ENCODE measurements at places on chromosomes 12 and 14.

DNA sequence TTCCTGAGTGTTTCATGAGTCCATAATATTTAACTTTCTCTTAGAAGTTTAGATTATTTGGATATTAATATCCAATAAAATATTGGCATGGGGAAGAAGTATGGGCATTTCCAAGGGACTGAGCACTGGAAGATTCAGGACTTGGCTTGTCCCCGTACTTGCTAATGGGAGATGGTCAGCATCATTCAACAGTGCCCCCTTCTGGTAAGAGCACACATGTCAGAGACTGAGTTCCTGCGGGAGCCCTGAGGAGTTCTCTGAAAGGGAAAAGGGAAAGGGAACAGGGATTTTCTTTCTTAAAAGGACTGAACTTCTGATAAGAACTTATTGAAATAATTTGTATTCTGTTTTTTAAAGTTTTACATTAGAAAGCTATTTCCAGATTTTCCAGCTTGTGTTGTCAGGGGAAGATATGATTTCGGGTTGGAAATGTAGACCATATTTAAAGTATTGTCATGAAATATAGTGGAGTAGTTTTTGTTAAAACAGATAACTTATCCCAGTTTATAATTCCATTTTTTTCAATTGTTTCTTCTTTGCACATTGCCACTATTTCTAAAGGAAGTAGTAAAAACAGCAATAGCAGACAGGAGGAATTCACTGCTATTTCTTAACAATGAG, 59.8 kb upstream of the C12orf71 start:
- no peak for DNase-seq

DNA sequence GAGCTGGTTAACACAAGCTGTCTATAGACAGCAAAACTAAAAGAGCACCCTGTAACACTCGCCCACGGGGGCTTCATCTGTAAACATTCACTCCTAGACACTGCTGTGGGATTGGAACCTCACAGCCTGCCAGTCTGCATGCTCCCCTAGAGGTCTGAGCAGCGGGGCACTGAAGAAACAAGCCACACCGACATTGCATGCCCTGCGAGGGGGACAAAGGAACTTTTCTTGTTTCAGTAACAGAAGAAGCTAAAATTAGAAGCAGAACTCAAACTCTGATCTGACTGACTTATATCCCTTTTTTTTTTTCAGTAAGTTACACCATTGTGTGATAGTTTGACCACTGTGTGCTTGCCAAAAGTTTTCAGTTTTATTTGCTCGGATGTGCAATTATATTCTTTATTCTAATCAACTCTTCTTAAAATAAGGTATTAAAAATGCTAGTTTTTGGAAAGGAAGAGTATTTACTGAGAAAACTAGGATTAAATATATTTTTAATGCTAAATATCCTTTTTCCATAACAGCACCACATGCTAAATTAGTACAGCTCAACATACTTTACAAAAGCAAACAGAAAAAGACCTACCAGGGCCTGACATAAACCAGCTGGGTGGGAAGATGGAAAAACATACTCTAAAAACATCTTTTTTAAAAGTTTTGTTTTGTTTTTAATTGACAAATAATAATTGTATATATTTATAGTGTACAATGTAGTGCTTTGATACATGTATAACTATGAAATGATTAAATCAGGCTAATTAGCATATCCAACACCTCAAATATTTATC, 100.2 kb downstream of the EPS8 start:
- no peak for DNase-seq

- DNase-seq, result no peak
Observed at GRCh38 chr14:74670726-74671411, 42.0 kb downstream of the AREL1 start.

GRCh38 chr12:131828671-131829355, 620 bp downstream of the MMP17 start:
- DNase-seq, result no peak

GRCh38 chr12:117523971-117524370, 162.5 kb upstream of the NOS1 start:
- no peak for DNase-seq

DNA sequence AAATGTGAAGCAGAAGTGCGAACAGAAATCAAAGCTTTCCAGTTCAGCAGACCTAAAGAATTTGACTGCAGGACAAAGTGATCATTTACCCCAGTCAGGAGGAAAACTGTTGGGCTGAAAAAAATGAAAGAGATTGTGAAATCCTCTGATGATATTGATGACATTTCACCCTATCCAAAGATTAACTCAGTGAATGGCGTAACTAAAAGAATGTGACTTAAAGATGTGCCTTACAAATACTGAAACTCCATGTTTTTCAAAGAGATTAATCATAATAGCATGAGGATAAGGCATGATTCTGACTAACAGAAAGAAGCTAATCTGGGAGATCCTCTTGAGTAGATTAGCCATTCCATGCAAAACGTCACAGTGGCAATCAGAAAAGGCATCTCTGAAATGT, 225.6 kb downstream of the DUSP6 start:
- DNase-seq, result no peak

GRCh38 chr12:129900306-129900705, 3.5 kb downstream of the TMEM132D start:
- DNase-seq, result no peak

DNA sequence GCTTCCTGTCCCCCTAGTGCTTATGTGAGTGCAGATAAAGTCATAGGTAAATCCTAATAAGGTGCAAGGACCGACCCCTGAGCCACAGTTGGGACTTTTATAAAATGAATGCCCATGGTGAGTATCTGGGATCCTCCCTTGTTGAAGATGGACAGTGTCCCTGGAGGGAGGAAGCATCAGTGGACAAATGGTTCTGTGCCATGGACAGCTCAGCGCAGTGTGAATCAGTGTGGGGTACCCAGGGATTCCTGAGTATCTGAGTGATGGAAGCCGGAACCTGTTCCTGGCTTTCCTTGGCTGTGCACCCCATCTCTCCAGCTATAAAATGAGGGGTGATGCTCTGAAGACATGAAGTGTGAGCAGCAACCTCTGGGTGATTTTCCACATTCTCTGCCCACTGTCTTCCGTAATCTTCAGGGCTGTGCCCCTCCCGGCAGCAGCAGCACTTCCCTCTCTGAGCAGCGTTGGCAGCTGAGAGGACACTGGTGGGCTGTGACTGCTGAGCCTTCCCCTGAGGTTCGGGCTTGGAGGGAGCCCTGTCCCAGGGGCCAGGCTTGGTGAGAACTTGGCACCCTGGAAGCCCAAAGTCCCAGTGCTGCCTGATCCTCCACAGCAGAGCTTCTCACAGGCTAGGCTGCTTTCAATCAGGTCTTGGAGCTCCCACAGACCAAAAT, 25.0 kb downstream of the VCPKMT start:
- DNase-seq, result no peak

DNA sequence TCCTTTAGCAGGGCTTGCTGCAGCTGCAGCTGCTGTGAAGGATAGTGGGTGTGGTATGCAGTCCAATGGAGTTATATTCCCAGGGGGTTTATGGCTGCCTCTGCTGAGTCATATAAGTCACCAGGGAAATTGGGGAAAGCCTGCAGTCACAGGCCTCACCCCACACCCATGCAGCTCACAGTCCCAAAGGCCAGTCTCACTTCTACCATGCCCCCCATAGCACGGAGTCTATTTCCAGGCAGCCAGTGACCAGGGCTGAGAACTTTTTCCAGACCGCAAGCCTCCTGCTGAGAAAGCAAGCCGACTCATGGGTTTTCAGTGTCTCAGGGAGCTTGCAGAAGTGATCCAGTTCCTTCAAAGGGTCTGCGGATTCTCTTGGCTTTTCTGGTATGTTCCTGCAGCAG, 322.4 kb upstream of the CLEC14A start:
- DNase-seq, result no peak

DNA sequence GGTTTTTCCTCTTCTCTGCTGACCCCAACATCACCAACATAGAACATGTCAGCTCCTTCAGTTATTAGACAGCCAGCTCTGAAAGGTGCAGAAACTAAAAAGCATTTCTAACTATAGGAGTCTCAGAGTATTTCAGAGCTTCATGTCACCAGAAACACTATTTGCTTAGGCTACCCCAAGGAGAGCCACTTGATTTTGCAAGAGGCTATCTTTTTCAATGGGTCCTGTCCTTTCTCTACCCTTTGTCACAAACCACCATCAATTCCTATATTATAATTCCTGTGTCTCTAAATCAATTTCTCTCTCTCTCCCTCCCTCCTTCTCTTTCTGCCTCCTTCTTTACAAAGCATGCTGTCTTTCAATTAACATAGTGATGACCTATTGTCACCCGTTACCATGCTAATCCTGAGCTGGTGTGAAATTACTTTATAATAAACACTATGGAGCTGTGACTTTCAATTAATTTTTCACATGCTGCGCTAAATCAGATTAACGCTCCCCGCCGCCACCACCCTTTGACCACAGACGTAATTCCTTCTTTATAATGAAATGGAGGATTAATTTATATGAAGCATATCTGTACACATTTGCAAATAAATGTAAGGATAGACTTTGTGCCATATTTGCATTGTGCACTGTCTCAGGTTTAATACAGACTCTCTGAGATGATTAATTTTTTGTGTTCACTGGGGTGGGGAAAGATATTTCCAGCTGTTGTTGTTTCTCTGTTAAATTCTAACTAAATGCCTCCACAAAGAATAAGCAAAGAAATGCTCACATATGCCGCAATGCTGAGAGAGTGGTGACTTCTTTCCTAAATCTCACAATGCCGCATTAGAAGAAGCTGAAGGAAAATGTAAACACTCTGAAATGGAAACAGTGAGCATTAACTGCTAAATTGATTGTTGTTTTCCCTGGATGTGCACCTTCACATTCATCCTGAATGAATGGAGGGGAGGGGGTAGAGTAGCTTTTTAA, 418.6 kb downstream of the PDZRN4 start:
- DNase-seq, result no peak

- no peak for DNase-seq
Observed at GRCh38 chr14:103007555-103007954, 49.8 kb downstream of the CDC42BPB start.

GRCh38 chr12:58995666-58996363, 75.5 kb upstream of the LRIG3 start:
- DNase-seq, result no peak

- DNase-seq, result no peak
Observed at GRCh38 chr14:55102141-55102621, 26.9 kb upstream of the LGALS3 start.

DNA sequence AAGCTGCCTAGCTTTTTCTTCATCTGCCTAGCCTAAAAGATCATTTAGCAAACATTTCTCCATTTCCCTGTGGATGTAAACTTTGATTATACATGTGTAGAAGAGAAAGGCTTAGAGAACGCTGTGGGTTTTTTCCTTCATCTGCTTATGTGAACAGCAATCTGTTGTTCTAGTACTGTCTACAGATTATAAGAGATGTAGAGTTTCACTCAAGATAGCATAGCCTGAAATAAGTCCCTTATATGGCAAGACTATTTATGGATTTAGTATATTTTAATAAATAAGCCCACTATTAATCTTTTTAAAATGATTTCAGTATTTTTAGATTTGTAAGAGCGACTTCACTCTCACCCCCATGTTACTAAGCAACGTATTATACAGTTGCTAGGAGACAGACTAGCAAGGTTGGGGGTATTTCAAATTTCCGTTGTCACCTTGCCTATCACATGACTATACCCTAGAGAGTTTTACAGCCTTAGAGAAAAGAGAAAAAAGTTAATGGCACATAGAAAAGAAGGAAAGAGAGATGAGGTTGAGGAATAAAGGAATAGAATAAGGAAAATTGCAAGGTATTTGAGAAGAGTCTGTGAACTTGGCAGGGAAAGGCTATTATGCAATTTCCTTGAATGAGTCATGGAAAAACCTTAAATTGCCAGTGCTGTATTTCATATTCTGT, 12.2 kb upstream of the TUBA1A start:
- DNase-seq, result no peak

- DNase-seq, result peak; percentile 70
Observed at GRCh38 chr12:51820526-51821439, 27.7 kb downstream of the FIGNL2 start.

GRCh38 chr12:131550121-131550520, 160.8 kb upstream of the SFSWAP start:
- no peak for DNase-seq

- DNase-seq, result no peak
Observed at GRCh38 chr14:79475887-79476532, 735.3 kb downstream of the DIO2 start.

- no peak for DNase-seq
Observed at GRCh38 chr12:13130981-13131380, 27.5 kb upstream of the GSG1 start.

- DNase-seq, result no peak
Observed at GRCh38 chr12:28021704-28022103, 49.2 kb upstream of the PTHLH start.

GRCh38 chr14:90836692-90837063, 20.4 kb upstream of the TTC7B start:
- DNase-seq, result no peak

GRCh38 chr12:92641291-92641690, 61.5 kb upstream of the PLEKHG7 start:
- DNase-seq, result no peak

DNA sequence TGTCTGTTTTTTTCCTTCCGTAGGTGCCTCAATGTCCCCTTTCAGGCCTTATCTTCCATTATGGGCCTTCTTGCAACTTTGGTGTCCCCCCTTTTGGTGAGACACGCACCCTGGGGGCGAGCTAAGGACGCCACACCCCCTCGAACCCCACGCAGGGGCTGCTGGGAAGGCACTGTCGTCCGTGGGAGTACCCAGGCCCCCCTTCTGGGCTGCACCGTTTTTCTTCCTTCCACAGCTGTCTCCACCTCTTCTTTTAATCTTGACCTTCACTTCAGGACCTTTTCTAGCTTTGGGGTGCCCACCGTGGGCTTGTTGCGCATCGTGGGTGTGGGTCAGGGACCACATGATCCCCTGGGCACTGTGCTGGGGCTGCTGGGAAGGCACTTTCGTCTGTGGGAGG, 271.8 kb downstream of the ALG10 start:
- DNase-seq, result no peak

DNA sequence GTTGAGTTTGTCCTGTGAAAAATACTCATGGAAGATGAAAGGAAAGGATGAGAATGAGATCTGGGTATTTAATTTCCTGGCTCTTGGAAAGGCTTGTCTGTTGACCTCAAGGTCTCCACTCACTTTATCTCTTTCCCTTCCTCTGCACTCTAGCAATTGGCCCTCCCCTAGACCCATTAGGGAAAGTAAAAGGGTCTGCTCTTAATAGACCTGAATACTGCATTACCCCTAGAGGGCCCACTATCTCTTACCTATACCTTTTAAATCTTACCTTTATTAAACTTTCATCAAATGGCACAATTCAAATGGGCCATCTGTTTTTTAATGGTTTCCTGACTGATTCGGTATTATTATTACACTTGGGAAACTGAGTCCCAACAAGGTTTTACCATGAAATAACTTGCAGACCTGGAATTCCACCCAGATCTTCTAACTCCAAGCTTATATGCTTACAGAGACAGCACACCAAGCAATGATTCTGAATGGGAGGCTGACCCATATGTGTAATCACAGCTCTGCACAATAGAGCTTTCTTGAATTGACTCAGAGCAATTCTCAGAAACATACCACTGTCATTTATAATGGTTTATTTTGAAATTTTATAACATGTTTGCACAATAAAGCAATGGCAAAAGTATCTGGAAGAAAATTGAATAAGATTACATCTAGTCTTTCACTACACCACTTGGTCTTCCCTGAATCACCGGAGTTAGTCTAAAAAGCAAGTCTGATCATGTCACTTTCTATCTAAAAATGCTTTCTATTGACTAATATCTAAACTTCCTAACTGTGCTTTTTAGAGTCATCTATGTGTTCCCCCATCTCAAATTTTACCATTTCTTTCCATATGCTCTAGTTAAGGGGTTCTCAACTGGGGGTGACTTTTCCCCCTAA, 618.5 kb downstream of the NRXN3 start:
- DNase-seq, result no peak

- DNase-seq, result no peak
Observed at GRCh38 chr14:53608369-53608768, 348.3 kb downstream of the BMP4 start.

- DNase-seq, result no peak
Observed at GRCh38 chr12:57355734-57356133, 75.1 kb downstream of the R3HDM2 start.

Measured in stimulated activated CD4-positive, alpha-beta T cell treated with anti-CD3 and anti-CD28 coated beads, TNF-alpha, amount 100 ng/mL, for 1 hour (primary cell).